ENCODE measurements at places on chromosomes 13 and 19. TPM values are rescaled to one million over a fixed set of nuclear protein-coding genes. Genes with fewer than 3 reads are reported as not detected.

GRCh38 chr13:84655677-84656076 is 773.4 kb upstream of the SLITRK1 start:
- no peak for DNase-seq

DNA sequence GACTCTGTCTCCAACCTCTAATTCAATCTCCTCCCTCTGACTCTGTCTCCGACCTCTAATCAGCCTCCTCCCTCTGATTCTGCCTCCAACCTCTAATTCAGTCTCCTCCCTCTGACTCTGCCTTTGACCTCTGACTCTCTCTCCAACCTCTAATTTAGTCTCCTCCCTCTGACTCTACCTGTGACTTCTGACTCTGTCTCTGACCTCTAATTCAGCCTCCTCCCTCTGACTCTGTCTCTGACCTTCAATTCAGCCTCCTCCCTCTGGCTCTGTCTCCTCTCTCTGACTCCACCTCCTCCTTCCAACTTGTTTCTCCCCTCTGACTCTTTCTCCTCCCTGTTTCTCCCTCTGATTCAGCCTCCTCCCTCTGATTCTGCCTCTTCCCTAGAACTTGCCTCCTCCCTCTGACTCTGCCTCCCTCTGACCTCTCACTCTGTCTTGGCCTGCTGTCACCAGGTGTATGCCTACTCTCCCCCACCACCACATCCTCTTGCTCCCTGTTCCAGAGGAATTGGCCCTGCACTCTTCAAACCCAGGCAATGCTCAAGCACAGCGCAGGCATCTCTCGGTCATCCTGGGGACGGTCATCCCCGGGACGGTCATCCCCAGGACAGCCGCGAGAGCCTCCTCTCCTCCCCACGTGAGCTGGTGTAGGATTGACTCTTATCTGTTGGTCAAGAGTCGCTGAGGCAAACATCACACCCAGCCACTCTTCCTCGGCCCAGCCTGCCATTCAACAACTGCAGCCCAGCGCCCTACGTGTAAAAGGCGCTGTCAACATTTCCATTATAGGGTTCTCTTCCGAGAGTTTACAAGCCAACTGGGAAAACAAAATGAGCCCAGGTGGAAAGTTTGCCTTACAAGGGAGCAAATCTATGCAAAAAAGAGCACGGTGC is 60.2 kb downstream of the ZIC5 start:
- no peak for DNase-seq

- no peak for DNase-seq
Observed at GRCh38 chr13:47233734-47234133, 336.9 kb upstream of the HTR2A start.

DNA sequence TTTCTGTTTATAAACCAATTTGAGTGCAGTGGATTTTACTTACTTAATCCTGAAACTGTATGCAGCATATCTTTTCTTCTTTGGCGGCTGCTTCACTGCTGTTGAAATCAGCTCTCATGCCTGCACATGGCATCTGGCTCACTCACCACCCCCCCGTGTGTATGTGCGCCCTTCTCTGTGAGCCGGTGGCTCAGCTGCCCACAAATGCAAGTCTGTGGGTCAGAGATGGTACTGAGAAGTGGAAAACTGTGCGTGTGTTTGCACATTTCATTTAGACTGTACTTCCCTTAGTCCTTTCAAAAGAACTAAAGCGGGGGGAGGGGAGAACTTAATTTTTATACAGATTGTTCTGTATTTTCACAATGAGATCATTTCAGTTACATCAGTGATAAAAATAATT is 307.6 kb downstream of the SHISA2 start:
- DNase-seq, result no peak

DNA sequence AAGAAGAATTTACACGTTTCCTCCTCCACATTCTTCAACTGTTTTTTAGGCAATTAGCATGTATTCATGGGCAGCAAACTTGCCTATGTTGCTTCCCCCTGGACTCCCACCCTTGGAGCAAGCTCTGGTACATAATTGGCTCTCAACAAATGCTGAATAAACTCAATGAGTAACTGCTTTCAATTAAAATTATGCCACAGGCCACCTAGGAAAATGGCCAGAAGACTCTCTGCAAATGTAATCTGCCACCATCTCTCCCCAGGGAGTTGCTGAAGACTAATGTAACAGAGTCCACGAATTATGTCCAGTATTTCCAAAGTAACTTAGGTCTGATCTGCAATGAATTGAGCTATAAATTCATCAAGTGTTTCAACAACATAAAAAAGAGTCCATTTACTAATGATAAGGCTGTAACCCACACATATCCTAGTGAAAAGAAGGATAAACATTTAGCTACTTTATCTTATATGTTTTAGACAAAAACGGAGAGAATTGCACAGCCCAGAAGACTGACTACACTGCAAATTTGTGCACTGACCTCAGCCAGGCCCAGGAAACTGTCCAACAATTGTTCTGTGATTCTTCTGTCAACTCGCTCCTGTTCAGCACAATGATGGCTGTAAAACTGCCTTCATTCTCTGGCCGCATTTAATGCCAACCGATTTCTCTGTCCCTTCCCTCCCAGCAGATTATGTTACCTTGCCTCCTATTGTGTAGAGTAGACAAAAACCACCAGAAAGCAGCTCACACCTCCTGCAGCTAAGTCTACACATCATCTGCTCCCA is 808.6 kb upstream of the ARGLU1 start:
- no peak for DNase-seq

Gene COL4A2
- 712 TPM for total RNA-seq

Gene C13orf42
- not detected for total RNA-seq
